ENCODE measurements at places on chromosomes 3 and 15. TPM values are rescaled to one million over a fixed set of nuclear protein-coding genes. Genes with fewer than 3 reads are reported as not detected.
A peak's percentile ranks its signal among the peaks of the same experiment; 100 is the strongest.

Gene SLC28A2
- 0.19 TPM for total RNA-seq

Gene P2RY12
- 2.8 TPM for total RNA-seq

Gene CHMP2B
- total RNA-seq, result 15.5 TPM

Gene RGMA
- 0.33 TPM for total RNA-seq

Gene CHST2
- total RNA-seq, result 48.7 TPM

Gene GOLGA6A
- 1.4 TPM for total RNA-seq

Gene CRYGS
- 3.6 TPM for total RNA-seq

DNA sequence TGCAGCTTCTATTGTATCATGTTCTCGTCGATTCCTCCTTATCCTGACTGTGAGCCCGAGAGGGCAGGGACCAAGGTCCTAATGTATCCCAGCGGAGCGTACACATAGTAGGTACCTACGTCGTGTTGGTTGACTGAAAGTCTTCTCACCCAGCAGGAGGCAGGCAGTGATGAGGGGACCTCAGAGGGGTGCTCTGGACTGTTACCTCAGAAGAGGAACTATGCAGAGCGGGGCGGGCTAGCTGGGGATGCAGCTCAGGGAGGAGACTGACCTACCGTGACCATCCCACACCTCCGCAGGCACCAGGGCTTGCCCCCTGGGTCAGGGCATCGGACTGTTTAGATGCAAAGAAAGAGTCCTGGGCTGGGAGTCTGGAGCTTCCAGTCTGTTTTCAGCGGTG lies 11.4 kb downstream of the CHAC1 start:
- DNase-seq, result no peak

- DNase-seq, result no peak
Observed at GRCh38 chr3:5324780-5325179, 137.3 kb downstream of the EDEM1 start.

GRCh38 chr3:126014252-126014651 lies 45.3 kb downstream of the ROPN1B start:
- DNase-seq, result no peak

GRCh38 chr15:95556866-95557225 lies 773.7 kb upstream of the NR2F2 start:
- no peak for DNase-seq

- DNase-seq, result no peak
Observed at GRCh38 chr3:50416736-50417636, 57.7 kb upstream of the TMEM115 start.

DNA sequence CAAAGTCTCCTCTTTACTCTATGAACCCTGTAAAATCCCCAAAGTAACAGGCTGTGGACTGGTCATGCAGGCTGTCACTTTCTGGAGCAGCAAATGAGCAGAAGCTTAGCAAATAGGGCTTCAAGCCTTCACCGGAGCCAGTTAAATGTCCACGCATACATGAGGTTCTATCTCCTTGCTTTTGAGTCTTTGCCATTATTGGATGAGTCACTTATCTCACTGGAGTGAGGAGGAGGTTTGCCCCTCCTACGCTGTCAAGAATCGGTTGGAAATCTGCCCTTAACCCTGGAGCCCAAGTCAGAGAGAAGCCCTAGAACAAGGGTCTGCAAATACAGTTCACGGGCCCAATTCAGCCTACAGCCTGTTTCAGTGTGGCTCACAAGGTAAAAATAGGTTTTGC lies 126.1 kb upstream of the CTNNB1 start:
- DNase-seq, result no peak

DNA sequence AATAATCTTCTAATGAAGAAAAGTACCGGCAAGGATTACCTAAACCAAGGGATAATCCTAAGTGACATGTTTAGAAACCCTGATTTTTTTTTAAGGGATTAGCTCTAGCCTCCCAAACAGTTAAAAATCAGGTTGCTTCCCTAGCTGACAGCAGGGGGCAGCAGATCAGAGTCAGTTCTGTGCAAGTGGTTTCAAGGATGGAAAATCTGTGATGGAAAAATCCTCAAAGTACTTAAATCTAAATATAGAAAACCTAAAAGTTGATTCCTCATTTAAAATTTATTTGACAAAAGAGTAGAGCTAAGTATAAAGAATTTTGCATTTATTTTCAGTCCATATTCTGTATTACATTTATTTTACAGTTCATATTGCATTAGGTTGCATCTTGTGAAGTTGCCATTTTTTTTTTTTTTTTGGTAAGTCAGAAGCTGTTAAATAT lies 107.6 kb downstream of the PEX5L start:
- peak; percentile 40 for DNase-seq

DNA sequence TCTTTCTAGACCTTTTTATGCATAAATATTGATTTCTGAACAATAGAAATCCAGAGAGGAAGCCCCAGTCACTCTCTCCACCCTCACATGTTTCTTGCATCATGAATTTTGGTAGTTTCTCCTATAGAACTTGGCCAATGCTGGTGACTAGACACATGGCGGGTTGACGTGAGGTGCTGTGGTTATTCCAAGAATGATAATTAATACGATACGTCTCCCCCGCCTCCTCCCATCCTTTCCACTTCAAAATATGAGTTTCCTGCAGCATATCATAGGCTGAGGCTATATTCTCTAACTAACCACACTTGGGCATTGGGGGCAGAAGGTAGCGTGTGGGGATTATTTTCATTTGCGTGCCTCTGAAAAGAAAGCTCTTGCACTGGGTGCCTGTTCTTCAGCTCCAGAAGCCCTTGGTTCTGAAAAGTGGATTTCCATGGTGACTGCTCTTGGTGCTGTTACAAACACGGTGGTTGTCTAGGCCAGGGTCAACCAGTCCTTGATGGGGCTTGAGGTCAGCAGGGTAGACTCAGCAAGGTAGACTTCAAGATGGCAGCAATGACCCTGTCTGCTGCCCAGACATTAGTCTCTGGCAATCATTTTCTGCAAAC lies 5.3 kb downstream of the TNFSF10 start:
- no peak for DNase-seq

- no peak for DNase-seq
Observed at GRCh38 chr3:138253609-138254008, 66.5 kb downstream of the ARMC8 start.

GRCh38 chr3:126357295-126358037 lies at the start of gene KLF15:
TSS of gene KLF15 (minus strand) at chr3:126357408. CDS start at chr3:126352922, 4,486 bp downstream.
- DNase-seq, result peak; percentile 87

DNA sequence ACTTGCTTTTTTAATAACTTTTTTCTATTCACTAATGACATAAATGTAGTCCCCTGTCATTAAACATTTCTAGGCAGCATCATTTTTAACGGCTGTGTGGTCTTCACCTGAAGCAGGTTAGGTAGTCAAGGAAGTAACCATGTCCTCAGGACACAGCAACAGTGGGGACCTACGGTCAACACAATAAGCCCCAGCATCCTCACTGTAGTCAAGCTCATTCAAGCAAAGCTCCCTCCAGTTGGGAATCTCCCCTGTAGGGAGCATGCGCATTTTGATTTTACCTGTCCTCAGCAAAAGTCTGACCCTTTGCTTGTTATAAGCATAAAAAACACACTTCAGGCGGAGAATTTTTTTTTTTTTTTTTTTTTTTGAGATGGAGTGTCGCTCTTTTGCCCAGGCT lies 151.4 kb downstream of the SHQ1 start:
- no peak for DNase-seq

DNA sequence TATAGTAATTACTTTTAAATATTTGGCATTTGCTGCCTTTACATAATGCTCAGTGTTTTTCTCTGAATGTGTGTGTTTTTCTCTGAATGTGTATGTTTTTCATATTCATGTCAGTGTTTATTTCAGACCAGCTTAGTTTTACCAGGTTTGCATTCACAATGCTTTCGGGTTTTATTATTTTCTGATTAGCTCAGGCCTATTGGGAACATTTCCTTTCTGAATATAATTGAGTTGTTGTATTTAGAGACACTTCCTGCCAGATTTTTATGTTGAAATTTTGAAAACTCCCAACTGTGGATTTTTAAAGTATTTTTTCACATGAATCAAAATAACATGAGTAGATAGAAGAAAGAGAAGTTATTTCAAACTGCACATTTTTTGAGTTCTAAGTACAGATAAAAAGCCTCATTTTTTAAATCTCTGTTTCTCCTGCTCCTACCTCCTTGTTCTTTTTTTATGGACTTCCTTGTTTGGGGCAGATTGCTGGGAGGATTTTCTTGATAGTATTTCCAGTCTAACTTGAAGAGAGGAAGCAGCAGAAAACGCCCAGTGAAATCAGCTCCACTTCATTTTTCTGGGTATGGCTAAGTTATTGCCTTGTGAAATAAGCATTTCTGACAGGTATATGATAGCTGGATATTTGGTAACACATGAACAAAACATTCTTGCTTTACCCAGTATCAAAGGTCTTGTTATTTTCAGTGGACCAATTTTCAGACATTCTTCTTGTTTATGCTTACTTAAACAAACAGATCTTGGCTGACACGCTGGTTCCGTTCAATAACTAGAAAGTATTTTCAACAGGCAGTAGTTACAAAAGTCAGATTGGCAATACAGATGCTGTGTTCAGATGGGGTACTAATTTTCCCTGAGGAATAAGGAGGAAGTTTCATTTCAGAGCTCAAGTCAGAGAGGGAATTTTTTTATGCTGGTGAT lies 70.7 kb downstream of the RIOX2 start:
- no peak for DNase-seq

DNA sequence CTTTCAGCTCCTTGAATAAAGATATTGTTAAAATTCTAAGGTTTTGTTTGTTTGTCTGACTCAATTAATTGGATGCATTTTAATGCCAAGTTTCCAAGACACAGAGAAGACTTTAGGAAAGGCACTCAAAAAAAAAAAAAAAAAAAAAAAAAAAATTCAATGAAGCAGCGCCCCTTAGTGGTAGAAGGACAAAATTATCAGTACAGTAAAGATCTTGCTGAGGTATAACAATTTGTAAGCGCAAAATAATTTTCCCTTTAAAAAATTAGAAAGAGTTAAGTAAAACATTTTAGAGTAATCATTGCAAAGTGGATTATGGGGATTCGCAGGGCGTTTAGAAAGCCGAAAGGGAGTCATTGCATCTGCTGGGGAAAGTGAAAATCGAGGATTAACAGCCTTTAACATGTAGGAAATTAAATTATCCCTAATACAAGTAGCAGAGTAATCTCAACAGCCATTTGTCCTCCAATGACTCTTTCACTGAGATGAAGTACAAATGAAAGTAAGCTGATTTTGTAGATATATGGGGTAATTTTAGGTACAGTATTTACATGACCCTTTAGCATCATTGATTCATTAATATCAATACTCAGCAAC lies 5.8 kb upstream of the DIS3L start:
- no peak for DNase-seq

DNA sequence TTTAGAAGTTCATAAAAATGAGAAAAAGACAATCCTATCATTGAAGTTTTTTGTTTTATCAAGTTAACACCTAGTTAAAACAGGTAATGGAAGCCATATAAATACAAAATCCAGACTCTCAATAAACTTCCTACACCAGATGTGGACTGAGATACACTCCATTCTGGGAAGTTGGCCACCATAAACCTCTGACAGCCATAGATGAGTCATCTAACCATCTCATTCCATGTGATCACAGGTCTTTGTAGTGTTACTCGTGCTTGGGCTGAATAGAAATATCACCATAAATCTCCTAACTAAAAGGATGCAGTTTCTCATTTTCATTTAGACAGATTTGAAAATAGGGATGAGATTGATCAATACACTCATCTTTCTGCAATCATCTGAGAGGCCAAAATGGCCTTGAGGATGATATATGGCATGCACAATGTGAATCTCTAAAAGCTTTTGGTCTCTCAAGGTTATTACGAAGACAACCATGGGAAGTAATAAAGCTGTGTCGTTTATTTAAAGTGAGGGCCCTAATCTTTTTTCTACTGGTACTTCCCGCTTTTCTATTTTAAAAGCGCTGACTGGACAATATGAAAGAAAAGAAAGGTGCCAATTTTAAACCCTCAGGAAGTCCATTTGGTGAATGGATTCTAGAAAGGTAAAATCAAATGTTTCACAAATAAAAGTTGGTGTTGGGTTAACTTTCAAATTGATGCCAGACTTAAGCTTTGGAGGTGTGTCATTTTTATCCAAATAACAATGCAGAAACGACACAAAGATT lies 155.5 kb downstream of the POLR2M start:
- no peak for DNase-seq

GRCh38 chr3:172325461-172325860 lies 122.8 kb downstream of the GHSR start:
- DNase-seq, result no peak

GRCh38 chr3:31405515-31405914 lies 127.2 kb upstream of the STT3B start:
- no peak for DNase-seq

DNA sequence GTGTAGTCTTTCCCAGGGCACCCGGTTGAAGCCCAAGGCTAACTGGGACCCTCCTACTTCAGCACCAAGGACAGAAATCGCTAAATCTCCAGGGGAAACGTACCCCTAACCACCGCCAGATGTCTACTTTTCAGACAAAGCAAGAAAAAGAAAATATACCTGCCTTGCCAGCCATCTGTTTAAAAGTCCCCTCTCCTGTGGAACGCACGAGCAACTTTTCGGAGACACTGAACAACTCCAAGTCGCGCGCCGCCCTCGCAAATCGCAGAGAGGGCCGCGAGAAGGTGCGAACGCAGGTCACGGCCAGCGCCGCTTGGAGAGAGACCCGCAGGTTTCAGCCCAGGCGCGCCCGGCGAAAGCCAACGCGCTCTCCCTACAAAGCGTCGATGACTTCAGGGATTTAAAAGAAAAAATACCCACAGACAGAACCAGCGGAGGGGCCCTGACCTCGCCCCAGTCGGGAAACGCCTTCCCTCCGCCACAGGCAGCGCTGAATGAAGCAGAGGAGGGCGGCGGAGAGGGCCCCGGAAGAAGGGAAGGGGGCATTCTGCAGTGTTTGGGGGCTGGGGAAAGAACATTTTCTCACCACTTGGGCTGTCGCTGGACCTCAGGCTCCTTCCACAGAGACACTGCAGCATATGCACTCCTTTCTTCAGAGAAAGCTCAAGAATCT lies 213.1 kb downstream of the FGF12 start:
- no peak for DNase-seq

DNA sequence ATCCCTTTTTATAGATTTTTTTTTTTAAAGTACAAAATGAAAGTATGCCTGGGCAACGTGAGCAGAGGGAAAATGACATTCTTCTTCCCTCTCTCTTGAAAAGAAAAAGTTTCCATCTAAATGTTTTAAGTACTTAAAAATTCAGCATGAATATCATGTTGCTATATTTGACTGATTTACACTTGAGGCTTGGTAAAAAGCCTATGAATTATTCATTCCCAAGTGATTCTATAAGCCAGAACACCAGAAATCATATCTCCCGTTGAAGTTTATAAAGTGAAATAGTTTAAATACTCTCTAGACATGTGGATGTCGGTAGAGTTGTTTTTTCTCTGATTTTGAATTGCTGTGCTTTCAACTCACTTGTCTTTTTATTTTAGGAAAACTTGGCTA lies 276.2 kb upstream of the RARB start:
- DNase-seq, result no peak
